Naive B cell (primary cell): ENCODE measurements at places on chromosomes 7 and 10.

- peak; percentile 75 for DNase-seq
These were observed 42.8 kb downstream of the FOXL3 start for GRCh38 chr7:332646-333392.

GRCh38 chr10:91643700-91644099 lies 10.8 kb upstream of the PPP1R3C start:
- no peak for DNase-seq

- DNase-seq, result no peak
These were observed 17.0 kb downstream of the ITIH5 start for GRCh38 chr10:7649673-7650300.

GRCh38 chr7:143048827-143049226 lies 3.3 kb upstream of the OR6V1 start:
- DNase-seq, result no peak
